ENCODE measurements at places on chromosomes 2 and 18. TPM values are rescaled to one million over a fixed set of nuclear protein-coding genes. Genes with fewer than 3 reads are reported as not detected.

GRCh38 chr2:73162856-73163391 lies 39.5 kb upstream of the NOTO start:
- DNase-seq = no peak

Gene ITGA6
- total RNA-seq = 82.4 TPM

Gene GREB1L
- total RNA-seq = 0.26 TPM

Gene SLC4A1AP
- total RNA-seq = 17.8 TPM

DNA sequence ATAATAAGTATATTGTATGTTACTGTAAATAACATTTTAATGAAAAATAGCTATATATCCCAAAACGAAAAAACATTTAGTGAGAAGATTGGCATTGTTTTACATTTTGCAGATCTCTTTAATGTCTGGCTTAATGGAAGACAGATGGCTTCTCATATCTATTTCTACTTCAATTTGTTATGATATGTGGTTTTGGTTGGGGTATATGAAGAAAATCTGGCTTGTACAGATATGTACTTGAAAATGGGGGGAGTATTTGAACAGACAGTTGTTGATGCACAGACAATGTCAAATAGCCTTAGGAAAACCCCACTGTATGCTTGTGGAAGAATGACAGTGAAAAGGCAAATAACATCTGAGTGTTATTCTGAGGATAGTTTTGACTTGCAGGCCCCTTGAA lies 23.6 kb upstream of the GMCL1 start:
- DNase-seq = no peak

GRCh38 chr2:222142027-222142426 lies 156.8 kb downstream of the PAX3 start:
- DNase-seq = no peak

- no peak for DNase-seq
Measured at GRCh38 chr2:29239209-29239960, 124.2 kb downstream of the CLIP4 start.

Gene UGT1A3
- not detected for total RNA-seq

DNA sequence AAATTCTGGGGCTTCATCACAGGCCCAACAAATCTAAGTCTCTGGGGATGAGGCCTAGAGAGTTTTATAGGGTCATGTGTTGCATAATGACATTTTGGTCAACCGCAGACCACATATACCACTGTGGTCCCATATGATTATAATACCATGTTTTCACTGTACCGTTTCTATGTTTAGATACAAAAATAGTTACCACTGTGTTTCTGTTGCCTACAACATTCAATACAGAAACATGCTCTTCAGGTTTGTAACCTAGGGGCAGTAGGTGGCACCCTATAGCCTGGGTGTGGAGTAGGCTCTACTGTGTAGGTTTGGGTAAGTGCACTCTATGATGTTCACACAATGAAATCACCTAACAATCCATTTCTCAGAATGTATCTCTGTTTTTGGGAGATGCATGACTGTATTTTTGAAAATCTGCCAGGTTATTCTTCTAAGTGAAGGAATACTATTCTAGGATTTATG lies 485.2 kb downstream of the PTPRM start:
- no peak for DNase-seq

DNA sequence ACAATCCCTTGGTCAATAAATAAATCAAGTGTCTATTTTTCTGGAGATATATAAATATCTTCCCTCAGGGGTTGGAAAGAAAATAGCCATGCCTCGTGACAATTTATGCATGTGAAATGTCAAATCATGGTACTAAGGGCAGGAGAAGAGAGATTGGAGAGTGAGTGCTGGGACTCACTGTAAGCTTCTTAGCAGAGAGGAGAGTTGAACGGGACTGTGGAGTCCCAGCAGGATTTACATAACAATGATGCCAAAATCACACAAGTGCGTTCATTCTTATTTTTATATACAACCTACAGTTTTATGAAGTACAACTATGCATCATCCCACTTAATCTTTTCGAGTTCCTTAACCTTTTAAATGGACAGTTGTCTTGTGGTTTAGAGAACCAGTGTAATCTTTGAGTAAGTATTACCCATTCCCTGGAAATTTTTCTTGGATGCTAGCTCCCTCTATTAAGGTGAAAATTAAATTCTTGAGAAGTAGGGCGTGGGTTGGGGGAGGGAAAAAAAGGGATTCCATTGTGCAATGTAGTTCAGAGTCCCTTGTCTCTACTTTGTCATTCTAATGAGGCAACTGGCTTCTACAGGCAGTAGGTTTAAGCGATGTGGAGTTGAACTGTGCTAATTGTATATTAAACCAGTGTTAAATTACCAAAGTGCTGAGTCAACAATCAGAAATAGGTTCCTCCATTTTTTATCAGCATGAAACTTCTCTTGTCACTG lies 143.6 kb upstream of the EPHA4 start:
- DNase-seq = no peak

DNA sequence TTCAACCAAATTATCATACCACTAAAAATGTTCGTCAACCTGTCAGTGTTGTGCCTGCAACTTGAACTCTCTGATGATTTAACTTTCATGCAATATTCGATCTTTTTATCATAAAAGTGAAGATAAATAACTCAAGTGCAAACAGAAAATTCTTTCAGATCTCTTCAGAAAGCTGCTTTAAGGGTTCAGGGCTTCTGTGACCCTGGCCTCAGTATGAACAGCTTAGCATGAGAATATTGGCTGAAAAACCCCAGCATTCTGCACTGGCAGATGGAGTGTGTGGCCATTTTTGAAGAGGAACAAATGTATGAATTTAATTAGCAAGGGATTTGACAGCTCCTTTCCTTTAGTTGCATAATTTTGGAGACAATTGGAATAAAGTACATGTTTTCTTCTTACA lies 851.4 kb upstream of the SOX11 start:
- DNase-seq = no peak

Gene MOCOS
- total RNA-seq = 5.3 TPM

DNA sequence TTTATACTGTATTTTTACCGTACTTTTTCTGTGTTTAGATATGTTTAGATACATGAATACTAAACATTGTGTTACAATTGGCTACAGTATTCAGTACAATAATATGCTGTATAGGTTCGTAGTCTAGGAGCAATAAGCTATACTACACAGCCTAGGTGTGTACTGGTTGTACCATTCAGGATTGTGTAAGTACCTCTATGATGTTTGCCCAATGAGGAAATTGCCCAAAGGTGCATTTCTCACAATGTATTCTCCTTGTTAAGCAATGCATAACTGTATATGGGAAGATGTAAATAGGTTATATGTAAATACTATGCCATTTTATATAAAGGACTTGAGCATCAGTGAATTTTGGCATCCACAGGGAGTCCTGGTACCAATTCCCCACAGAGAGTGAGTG lies 10.7 kb downstream of the EIF2AK2 start:
- DNase-seq = no peak

Gene KLHL14
- total RNA-seq = 4.8 TPM

GRCh38 chr2:98578231-98578630 lies 30.1 kb downstream of the COA5 start:
- DNase-seq = no peak

GRCh38 chr2:23639406-23639982 lies 254.5 kb downstream of the KLHL29 start:
- DNase-seq = no peak

- no peak for DNase-seq
Measured at GRCh38 chr2:225112362-225113126, 70.3 kb upstream of the DOCK10 start.

GRCh38 chr2:216635171-216635570 lies 2.0 kb downstream of the IGFBP2 start:
- no peak for DNase-seq

DNA sequence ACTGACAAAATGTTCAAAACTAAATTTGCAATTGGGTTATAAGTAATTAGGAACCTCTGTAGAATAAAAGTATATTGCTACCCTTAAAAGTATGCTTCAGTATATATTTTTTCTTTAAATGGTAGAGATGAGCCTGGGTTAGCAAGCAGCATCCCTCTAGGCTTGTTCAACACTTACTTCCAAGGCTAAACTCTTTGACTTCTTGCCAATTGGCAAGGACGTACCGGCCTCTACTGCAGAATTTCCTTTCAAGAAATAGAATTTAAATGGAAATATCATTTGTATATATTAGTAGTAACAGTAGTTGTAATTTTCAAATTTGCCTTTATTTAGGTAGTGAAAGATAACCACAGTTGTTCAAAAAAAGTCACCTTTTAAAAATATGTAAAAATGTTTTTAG lies 105.1 kb upstream of the SLC38A11 start:
- no peak for DNase-seq

- DNase-seq = no peak
Measured at GRCh38 chr2:74755386-74755785, 78.5 kb upstream of the HK2 start.

- DNase-seq = no peak
Measured at GRCh38 chr2:203533676-203534591, 1.2 kb downstream of the RAPH1 start.

DNA sequence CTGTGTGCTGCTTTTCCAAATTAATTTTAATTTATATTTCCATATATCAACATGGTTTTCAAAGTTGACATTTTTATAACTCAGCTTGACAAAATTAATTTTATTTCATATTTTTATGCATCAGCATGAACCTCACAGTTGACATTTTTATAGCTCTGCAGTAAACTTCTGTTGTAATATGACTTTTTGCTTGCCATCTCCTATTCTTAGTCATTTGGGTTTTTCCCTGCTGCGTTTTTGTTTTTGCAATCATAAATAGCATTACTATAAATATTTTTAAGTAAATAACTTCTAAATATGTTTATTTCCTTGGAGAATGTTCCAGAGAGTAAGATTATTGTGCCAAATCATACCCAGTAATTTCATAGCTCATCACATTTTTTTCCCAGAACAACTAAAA lies 21.0 kb upstream of the L3MBTL4 start:
- DNase-seq = no peak

DNA sequence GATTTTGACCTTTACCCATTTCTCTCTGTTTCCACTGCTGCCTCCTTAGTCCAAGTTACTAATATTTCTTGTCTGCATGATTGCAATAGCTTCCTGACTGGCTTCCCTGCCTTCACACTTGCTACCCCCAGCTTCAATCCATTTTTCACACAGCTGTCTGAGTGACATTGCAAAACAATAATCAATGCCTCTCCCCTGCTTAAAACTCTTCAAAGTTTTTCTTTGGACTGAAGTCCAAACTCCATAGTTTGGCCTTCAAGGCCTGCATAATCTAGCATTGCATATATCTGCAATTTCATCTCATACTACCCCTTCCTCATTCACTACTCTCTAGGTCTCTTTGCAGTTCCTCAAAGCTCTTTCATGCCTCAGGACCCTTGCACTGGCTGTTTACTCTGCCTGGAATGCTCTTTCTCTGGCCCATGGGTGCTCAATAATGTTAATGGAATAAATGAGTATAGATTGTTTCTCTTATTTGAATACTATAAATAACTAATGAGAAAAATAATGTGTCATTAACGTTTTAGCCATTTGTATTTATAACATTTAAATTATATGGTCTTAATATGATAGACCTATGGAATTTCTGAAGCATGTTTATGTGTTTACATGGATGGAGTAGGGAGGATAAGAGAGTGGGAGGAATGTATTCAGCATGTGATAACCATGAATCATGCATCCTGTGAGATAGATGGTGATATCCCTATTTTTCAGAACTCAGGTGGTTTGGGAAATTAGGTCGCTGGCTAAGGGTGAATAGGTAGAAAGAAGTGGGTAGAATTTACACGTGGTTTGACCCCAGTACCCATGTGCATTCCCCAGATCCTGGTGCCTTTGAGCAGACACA lies 5.7 kb upstream of the TMEM178A start:
- DNase-seq = no peak

Gene LONRF2
- total RNA-seq = 0.33 TPM

GRCh38 chr2:54290356-54291025 lies 34.5 kb upstream of the TSPYL6 start:
- DNase-seq = no peak

DNA sequence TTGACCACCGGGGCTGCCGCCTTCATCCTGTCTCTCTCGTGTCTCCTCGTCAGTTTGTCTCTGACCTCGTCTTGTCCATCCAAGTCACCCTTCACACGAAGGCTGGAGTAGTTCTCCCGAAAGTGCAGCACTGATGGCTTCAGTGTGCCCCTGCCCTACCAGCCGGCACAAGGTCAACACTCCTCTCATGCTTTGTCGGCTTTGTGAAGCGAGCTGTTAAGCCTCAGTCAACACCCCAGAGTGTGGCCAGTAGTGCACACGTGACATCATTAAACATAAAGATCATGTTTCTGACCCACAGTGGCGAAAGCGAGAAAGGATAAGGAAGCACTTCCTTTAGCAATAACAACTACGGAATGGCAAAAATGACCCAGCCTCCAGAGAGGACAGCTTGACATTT lies 23.2 kb downstream of the ACKR3 start:
- DNase-seq = no peak

Gene B3GNT7
- 151 TPM for total RNA-seq

GRCh38 chr18:5239447-5239846 lies 42.4 kb upstream of the AKAIN1 start:
- no peak for DNase-seq

Gene ABCG5
- total RNA-seq = not detected

Gene NR4A2
- 0.66 TPM for total RNA-seq

Gene OSR1
- total RNA-seq = 0.55 TPM

DNA sequence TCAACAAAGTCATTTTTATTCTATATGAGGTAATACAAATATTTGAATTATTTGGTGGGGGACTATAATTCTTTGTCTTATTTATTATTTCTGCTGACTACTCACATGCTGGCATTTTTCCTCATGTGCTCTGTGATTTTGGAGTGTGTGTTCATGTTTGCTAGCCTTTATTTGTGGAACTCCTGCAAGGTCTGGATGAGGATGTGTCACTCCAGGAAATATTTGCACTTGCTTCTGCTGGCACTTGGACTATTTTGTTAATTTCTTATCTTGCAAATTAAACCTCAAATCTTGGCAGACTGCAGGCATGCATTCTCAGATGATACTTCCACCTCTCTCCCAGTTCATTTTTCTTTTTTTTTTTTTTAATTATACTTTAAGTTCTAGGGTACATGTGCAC lies 34.1 kb downstream of the POLI start:
- no peak for DNase-seq

Gene CCDC85A
- 0.22 TPM for total RNA-seq

- DNase-seq = no peak
Measured at GRCh38 chr2:69300650-69301049, 86.4 kb downstream of the GFPT1 start.

Gene MATN3
- 9.1 TPM for total RNA-seq

DNA sequence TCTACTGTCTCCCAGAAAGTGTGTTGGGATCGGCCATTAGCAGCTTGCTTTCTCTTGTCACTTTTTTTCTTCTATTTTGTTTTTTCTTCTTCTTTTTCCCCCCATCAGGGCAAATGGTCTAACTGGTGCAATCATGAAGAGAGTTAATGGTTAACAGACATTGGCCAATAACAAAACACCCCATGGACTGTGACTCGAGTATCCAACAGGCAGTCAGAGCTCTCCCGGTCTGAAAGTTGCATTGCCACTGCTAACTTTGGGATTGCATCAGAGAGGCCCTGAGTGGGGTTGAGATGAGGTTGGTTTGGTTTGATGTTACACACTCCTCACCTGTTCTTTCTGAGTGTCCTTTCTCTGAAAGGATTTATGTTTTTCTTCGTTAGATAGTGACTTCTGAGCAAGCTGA lies 12.9 kb upstream of the SNORC start:
- no peak for DNase-seq

Data from WTC11 (cell line).